ENCODE measurements at places on chromosomes 6 and 20.

DNA sequence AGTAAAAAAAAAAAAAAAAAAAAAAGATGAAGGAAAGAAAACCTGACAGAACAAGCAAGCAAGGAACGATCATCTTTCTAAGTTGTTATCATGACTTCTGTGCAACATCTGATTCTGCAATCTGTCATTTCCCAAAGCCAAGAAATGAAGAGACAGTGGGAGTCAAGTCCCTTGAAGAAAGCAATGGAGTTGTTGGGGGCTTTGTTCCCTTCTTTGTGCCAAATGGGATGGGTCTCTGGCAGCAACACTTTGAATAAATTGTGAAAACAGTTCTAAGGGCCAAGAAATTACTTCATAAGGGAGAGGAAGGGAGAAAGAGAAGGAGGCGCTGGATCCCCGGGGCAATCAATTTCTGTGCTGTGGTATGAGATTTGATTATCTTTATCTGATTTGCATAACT is 33.3 kb upstream of the RSPO3 start:
- no peak for DNase-seq

DNA sequence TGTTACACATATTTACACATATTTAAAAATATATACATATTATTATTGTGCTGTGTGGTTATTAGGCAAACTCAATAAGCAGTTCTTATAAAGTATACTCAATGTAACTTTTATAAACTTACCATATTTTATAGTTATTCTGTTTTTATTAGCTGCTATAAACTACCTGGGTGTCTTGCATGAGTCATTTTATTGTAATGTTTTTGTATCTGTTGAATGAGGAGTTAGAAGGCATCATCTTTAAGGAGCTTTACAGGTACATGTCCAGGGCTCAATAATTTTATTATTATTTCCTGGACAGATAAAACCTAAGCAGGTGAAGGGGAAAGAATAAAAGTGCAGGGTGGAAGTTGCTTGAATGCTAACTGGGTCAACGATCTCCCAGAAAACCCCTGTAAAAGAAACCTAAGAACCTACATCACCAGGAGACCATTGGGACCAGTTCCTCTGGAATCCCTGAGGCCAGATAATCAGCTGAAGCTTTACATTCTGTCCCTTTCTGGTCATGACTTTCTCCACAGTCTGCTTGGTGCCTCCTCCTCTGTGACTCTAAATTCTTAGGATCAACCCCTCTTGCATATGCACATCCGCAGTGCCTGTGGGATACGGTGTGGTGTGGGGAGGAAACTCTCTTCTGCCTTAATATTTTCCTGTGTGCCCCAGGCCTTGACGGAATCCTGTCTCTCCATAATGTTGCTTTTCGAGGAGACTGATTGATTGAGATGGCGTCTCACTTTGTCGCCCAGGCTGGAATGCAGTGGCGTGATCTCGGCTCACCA is 38.0 kb downstream of the TRIM38 start:
- DNase-seq = no peak

- DNase-seq = no peak
Observed at GRCh38 chr6:109449064-109449794, 6.3 kb downstream of the MICAL1 start.

DNA sequence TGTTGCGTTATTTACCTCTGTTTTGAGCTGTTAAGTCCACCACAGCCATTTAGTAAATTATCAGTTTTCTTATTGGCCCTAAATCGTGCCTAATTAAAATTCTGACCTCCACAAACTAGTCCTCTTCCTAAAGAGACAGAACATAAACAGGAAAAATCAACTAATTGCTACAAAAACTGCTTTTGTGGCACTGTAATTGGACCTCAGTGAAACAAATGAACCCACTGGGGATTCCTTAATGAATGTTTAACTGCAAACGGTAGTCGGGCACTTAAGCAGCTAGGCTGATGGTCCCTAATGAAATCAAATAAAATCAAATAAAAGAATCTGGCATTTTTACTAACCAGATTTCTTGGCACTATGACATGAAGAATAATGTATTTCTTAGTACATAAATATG is 513.4 kb upstream of the SLC35B3 start:
- DNase-seq = no peak

DNA sequence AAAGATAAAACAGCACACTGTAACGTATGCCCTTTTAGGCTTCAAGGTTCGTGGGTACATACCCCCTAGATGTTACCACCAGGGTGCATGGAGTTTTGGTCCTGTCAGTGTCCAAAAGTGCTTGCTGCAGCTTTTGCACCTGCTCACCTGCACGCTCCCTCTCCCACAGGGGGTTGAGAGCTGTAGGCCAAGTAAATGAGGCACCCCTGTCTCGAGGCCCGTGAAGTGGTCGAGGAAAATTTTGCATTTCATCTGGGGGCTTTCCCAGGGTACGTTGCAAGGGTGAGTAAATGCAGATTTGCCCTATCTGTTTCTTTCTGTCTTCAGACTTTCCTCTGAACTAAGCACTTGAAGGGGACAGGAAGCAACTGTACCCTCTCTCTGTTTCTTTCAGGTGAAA is 136.0 kb downstream of the THBS2 start:
- no peak for DNase-seq

GRCh38 chr6:2531426-2532215 is 219.1 kb downstream of the MYLK4 start:
- no peak for DNase-seq

- DNase-seq = no peak
Observed at GRCh38 chr6:113120582-113121285, 736.4 kb upstream of the MARCKS start.

- no peak for DNase-seq
Observed at GRCh38 chr6:112636650-112637262, 289.6 kb downstream of the RFPL4B start.

DNA sequence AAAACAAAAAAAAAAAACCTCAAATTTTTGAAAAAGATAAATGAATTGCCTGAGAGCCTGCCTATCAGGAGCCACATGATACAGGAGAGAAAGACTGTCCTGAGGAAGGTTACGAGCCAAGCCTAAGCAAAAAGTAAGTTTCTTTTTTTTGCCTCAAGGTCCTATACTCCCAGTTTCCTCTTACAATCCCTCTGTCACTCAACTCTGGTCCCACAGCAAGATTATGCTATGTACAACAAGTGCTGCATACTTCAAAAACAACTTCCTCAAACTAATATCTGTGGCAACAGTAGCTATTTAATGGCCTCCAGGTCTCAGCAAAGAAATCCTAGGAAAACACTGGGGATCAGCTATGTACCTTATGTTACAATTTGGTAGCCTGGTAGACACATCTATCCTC is 46.8 kb downstream of the PLN start:
- no peak for DNase-seq

- no peak for DNase-seq
Observed at GRCh38 chr6:1422290-1422689, 32.9 kb downstream of the FOXF2 start.

- no peak for DNase-seq
Observed at GRCh38 chr6:154295733-154296132, 60.9 kb downstream of the IPCEF1 start.

DNA sequence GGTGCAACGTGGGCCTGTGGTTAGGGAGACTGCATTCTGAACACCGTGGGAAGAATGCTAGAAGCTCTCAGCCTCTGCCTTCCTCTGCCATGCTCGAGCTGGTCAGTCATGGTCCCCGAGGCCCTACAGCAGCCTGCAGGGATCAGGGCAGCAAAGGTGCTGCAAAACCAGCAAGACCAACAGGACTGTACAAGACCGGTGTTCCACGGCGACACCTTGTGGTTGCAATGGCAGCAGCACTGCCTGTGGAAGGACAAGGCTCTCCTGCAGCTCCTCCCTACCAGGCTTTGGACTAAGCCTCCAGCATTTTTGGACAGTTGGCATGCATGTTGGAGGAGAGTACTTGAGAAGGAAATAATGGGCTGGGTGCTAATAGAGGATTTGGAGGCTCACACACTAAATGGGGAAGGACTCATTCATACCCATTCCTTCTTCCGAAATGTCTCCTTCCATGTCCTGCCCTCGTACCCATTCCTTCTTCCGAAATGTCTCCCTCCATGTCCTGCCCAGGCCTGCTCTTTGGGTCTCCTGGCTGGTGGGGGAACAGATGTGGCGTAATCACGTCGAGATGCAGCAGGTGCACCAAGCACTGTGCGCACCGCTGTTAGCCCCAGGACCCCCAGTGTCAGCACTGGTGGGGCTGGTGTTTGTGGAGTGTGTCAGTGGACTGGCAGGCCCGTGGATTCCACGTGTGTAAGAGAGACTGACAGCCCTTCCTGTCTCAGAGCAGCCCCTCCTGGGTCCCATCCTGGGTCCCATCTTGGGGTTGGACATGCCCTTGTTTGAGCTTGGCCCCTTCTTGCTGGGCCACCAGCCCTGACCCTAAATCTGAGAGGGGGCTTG is 18.6 kb upstream of the MYT1 start:
- DNase-seq = no peak

DNA sequence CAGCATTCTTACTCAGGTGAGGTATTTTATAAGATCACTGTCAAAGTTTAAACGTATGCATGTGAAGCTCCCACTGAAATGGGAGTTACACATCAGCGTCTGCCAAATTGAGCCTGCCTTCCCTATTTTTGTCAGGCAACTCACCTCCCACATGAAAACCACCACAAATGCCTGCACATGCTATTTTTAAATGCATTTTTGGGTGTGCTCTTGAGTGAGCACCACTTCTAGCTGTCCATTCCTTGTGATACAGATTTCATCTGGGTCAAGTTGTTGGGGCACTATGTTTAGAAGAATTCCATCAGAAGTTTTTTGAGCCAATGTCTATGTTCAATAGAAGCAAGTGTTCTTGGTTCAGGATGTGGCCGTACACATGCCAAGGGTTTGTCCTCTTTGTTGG is 71.7 kb upstream of the RIPPLY2 start:
- no peak for DNase-seq

DNA sequence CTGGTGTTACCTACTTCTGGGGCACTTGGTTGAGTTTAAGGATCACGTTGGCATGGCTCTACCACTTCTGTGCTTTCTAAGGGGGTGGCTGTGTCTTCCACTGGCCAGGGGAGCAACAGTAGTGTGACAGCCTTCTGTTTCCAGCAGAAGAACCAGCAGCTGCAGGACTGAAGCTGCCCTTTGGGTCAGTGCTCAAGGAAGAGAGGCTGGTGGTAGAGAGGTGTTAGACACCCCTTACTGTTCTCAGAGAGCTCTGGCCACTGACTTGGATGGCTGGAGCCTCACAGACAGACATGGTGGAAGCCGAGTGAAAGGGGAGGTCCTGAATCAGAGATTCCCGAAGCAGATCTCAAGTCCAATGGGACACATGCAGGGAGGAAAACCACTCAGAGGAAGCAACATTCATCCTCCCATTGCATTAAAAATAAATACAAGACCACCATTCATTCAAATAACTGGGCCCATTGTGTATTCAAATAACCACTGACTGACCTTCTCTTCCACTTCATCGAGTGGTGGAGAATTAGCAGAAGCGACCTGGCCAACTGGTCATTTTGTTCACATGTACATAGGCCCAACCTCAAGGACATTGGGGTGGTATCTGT is 106.7 kb downstream of the MYLK4 start:
- no peak for DNase-seq

- DNase-seq = no peak
Observed at GRCh38 chr20:56609321-56609720, 19.8 kb upstream of the TFAP2C start.

DNA sequence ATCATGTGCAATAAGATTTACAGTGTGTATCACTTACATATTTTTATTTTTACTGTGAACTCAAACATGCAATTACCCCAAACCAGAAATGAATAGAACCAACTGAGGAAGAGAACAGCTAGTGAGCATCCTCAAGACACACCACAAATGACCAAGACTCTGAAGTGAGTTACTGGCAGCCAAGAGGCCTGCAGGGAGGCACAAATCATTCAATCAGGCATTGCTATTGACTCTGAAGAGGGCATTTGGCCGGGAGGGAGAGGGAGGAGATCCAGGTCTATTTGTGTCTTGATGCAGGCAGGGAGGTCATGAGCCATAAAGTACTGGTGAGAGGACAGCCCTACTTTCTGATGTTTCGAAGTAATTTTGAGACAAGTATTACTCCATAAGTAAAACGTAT is 257.7 kb downstream of the BCKDHB start:
- no peak for DNase-seq

- DNase-seq = peak; percentile 50
Observed at GRCh38 chr6:138157986-138158638, 3.6 kb upstream of the ARFGEF3 start.

- peak; percentile 80 for DNase-seq
Observed at GRCh38 chr20:51541189-51542032, 1.1 kb downstream of the NFATC2 start.

- no peak for DNase-seq
Observed at GRCh38 chr20:44467289-44467883, 8.3 kb upstream of the TTPAL start.

DNA sequence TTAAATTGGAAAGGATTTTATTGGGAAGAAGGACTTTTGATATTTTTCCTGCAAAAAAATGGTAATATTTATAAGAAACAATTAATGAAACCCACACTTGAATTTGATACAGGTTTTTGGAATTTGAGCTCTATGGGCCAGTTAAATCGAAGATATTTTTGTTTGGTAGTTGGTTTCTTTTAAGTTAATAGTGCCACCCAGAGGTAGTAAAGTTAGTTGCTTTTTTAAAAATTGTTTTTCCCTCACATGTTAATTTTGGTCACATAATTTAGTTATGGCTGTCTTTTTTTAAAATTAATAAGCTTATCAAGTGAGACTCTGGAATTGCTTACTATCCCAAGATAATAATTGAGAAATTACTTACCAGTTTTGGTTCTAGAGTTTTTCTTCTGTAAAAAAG is 7.1 kb downstream of the PRIM2 start:
- DNase-seq = no peak

DNA sequence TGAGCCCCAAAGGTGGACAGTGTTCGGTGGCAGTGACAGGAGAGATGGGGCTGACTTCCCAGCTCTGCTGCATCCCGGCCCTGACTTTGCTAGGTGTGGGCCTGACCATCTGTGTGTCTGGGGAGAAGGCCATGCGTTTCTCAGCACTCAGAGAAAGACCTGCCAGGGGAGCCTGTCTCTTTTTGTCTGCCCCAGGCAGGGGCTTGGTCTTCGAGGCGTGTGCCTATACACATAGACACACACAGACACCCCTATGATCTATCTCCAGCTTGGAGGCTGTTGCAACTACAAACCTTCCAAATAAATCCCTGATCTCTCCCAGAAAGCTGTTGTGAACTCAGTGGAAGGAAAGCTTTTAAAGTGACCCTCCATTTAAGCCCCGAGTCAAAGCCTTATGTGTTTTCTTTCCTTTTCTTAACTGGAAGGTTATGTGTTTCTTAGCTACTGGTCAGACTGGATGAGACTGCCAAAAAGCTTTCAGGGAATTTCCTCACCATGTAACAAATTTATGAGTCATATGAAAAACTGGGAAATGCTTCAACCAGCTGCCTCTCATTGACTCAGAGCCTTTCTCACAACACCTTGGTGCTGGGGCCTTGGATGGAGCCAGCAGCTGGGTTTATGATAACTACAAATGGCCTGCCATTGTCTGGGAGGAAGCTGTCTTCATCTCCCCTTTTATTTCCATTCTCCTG is 102.6 kb downstream of the CDC5L start:
- DNase-seq = no peak

- peak; percentile 15 for DNase-seq
Observed at GRCh38 chr6:102114402-102114801, 720.9 kb downstream of the GRIK2 start.
